ENCODE measurements at places on chromosomes 12 and 14.
A peak's percentile ranks its signal among the peaks of the same experiment; 100 is the strongest.

DNA sequence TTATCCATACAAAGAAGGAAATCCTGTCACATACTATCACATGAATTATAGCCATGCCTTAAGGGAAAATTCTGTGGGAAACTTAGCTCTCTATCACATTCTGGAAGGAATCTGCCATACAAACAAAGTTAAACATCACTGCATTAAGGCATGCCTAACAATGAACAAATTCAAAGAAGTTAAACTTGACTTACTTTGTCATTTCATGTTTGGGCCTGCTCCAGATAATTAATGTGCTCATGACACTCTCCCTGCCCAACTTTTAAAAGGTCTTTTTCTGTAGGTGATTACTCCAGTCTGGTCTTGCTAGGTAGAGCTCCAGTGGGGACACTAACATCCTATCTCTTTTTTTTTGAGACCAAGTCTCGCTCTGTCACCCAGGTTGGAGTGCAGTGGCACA lies 230.5 kb downstream of the AEBP2 start:
- DNase-seq = no peak

DNA sequence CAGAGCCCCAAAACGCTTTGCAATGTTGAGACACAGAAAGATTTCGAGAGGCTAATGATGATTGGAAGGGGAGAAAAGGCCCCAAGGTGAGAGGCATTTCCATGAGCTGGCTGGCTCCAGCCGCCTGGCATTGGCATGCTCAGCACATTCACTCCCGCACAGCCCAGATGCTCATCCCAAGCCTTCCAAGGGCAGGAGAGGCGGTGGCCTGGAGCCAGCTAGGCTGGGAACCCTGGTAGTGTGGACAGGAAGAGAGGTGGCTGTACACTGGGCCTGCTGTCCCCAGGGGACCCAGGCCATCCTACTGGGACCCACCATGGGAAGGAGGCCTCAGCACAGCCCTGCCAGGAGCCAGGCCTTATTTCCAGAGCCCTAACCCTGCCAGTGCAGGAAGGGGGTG lies 72.2 kb downstream of the SPTB start:
- peak; percentile 44 for DNase-seq

- peak; percentile 57 for DNase-seq
These were observed 20.5 kb downstream of the SARNP start for GRCh38 chr12:55797068-55797467.

DNA sequence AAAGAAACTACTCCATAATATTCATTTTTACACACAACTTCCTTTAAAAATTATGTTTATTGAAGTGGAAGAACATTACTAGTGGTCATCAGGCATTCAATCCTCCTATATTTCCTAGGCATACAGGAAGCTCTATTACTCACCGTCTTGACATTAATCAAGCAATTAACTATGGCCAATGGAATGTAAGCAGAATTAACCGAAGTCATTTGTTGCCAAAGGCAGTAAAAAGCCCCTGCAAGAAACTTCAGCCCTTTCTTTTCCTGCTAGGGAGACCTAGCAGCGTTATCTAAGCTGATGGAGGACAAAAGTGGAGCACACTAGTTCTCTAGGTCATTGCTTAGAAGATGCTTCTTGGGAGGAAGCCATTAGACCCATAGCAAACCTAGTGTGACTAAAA lies 399.6 kb downstream of the KCNH5 start:
- no peak for DNase-seq

GRCh38 chr12:111409780-111410430 lies 4.2 kb downstream of the SH2B3 start:
- DNase-seq = peak; percentile 67

DNA sequence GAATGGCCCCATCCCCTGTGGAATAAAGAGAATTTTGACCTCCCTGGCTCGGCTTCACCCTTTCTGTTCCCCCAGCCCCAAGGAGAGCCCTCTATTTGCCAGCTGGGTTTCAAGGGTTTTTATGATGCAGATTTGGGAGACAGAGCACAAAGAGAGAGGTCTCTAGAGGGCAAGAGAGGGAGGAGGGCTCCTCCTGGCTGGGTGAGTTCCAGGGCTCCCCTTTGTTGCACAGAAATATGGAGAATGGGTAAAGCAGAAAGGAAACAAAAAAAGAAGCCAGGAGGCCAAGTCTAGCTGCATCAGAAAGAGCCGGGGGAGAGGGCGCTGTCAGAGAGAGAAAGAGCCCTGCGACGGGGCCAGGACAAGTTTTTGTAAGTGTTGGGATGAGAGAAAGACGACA lies 319.6 kb upstream of the RTL1 start:
- DNase-seq = no peak

DNA sequence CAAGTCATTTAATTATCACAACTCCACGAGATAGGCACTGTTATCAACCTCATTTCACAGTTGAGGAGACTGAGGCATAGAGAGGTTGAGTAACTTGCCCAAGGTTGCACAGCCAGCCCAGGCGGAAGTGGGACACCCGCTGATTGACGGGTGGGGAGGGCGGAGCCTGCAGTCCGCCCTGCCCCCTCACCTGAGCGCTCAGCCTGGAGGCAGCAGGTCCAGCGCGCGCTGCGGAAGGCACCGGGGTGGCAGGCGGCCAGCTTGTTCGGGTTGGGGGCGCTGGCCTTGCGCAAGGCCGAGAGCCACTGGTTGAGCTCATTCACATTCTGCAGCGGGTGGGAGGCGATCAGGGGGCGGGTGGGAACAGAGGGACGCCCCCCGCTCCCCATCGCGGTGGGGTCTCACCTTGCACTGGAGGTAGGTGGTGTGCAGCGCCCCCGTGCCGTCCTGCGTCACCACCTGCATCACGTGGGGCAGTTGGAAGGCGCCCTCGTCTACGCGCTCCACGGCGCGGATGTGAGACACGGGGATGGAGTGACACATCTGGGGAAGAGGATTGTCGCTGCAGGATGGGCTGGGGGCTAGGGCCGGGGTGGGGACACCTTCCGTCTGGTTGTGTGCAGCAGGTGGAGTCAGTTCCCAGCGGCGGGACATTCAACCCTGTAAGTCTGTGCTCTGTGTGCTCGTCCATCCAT lies 31.7 kb downstream of the RASAL1 start:
- DNase-seq = no peak

DNA sequence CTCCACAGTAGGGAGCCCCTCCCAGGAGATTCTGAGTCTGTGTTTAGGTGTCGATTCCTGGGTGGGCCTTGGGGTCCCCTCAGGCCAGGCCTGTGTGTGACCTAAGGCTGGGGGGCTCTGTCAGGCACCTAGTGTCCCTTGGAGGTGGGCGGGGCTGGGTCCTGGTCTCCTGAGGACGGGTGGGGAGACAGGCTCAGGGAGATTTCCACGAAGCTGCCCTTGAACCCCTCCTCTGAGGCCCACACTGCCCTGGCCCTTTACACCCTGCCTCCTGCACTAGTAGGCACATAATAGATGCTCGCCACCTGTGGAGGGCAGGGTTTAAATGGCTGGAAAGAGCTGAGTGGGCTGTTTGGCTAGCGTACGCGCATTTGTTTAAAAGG lies 32.9 kb downstream of the MEG3 start:
- no peak for DNase-seq

- DNase-seq = no peak
These were observed 277.4 kb downstream of the PDZRN4 start for GRCh38 chr12:41465526-41465925.

DNA sequence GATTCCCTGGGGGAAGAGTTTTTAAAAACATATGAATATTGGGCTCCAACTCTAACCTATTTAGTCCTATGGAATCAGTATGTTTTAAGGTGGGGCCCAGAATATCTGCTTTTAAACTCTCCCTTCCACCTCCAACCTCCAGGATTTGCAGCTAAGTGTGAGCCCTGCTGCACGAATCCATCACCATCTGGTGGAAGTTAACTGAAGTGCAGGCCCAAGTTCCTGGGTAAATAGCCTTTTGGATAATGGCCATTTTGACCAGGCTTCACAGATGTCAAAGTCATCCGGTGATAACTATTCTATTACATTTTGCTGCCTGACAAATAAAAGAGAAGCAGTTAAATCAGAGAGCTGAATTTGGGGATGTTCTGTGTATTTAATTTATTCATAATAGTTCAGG lies 58.1 kb upstream of the RMST start:
- DNase-seq = peak; percentile 16

DNA sequence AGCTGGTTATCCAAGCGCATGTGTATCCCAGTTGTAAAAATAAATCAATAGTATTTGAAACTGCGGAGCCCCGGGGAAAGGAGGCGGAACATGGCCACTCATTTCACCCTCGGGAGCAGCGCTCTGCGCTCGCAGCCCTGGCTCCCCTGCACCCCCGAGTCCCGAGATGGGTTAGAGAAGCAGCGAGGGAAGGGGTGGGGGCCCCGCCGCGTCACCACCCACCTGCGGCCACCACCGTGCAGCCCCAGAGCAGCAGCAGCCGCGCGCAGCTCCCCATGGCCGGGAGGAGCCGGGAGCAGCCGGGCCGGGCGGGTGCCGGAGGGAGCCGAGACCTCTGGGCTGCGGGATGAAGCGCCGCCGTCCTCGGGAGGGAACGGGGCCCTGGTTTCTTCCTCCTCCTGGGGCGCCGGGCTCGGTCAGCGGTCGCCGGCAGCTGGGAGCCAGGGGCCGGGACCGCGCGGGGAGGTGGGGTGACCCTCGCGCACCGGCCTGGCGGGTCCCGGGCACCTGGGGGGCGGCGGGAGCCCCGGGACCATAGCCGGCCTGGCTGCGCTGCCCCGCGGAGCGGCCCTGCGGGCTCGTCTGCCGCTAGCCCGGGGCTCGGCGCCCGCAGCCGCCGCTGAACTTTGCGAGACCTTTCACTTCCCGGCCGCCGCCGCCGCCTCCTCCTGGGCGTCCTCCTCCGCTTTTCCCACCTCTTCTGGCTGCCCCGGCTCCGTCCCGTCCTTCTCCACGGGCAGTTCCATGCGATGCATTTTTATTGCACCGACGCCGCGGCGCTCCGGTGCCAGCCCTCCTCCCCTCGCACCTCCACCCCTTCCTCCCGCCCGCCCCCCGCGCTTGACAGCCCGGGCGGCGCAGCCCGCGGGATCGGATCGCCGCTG lies at the start of gene NTN4:
Gene NTN4 (minus strand): TSS at position 732 of the 884 bp plus-strand sequence. CDS start 455 bp downstream, at position 277.
- DNase-seq = peak; percentile 25

DNA sequence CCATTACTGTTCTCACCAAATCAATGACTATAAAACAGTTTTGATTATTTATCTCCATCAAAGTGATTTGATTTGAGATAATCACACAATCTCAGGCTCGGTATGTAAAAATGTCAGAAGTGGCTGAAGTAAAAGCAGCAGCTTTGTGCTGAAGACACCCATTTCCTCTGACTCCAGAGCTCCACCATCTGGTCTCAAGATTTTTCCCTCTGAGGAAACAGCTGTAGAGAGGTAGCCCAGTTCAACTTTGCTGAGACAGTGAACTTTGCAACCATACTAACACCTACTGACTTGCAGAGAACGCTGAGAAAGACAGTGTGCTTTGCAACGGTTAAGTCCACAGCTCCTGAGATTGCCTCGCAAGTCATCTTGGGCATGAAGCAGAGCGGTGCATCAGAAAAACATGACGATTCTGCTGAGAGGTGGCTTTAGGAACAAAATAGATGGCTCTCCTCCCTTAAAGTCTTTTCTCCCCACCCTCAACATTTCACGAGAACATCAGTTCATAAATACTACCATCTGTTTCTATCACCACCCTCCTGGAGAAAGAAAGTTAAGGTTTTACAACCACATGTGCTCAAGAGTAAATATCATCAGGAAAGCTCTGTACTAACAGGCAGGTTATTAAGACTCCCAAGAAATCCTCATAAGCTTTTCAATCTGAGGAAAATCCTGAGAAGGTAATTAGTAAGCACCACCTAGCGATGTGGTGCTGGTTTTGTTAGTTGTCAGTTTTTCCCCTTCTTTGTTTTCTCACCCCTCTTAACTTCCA lies 34.8 kb downstream of the HIGD1C start:
- peak; percentile 50 for DNase-seq

DNA sequence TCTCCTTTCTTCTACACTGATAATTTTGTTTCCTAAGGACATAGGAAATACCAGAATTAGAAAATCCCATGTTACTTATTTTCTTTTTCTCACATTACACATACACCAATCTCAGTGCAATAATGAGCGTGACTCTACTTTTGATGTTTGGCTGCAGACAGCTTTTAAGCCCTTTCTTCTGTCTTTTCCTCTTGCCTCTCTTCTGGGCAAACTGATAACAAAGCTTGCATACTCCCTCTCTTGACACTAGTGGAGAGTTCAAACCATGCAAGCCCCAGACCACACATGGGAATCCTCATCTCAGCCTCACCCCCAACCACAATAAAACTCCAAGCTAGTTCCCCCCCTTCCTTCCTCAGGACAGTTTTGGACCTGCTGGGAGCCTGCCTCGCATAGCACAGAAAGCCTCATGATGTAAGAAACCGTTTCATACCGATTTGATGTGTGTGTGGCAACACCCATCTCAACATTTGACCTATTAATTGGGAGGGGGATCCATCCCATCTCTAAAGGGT lies 161.9 kb downstream of the EMP1 start:
- DNase-seq = no peak

GRCh38 chr12:12835378-12836146 lies 22.4 kb downstream of the DDX47 start:
- DNase-seq = no peak

- no peak for DNase-seq
These were observed 11.9 kb downstream of the GPR68 start for GRCh38 chr14:91232603-91233002.

DNA sequence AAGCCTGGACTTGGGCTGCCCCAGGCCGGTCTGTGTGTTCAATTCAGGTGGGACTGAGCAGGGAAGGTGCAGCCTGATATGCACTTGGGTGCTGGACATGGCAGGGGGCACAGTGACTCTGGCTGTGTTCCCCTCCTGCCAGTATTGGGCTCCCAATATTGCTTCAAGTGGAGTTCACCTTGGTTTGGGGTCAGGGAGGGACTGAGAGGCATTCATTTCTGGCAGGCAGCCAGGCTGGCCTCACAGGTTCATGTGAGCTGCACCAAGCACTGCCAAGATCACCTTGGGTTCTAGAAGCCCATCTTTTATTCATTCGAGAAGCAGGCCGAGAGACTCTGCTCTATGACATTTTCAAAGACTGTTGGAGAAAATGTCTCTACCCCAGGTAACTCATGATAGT lies 245.0 kb downstream of the CHST11 start:
- DNase-seq = no peak

DNA sequence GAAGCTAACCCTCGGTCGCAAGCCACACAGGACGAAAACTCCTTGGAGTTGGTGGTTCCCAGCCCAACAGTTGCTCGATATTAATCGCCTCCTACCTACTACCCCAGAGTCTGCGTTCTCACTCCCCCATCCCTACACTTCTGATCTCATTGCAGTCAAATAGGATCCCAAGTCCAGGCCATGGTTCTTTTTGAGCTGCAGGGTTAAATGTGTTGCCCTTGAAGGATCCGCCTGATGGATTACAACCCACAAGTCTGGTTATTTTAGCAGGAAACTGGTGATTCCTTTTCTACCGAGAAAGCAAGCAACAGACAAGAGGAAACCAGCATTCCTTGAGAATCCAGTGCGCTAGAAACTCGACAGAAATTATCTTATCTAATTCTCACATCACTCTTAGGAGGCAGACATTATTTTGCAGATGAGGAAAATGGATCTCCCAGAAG lies 785 bp upstream of the NIN start:
- no peak for DNase-seq

- DNase-seq = no peak
These were observed 77.1 kb downstream of the PLEKHG7 start for GRCh38 chr12:92779902-92780301.

DNA sequence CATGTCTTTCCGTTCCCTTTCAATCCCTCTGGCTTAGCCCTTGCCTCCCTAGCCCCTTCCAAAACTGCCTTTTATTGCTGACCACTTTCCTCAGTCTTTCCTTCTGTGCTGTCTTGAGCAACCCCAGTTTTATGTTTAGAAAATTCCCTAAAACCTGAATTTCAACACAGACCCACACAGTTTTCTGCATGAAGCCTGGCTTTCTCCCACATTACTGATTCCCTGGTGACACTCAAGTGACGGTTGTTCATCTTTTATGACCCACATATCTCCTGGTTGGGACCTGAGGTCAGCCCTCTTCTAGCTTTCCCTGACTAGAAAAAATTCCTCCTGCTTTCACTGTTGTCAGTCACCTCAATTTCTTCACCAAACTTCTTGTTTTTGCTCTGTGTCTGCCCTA lies 21.0 kb downstream of the FGD4 start:
- DNase-seq = no peak

Data from BE2C (cell line).